Kidney tubule cell (primary cell): ENCODE measurements at places on chromosomes 1 and 21.
A peak's percentile ranks its signal among the peaks of the same experiment; 100 is the strongest.

DNA sequence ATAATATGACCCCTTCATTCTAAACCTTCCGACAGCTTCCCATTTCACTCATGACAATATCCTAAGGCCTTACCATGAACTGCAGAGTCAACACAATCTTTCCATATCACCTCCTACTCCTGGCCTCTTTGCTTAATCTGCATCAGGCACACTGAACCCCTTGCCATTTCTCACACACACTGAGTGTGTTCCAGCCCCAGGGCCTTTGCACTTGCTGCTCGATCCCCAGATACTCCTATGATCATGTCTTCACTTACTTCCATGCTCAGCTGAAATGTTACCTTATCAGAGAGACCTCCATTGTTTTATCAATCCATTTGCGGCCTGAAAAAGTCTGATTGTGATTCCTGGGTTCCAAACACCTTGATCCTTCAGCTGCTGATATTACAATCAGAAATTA lies 47.0 kb downstream of the ETS2 start:
- no peak for DNase-seq

- no peak for DNase-seq
Measured at GRCh38 chr21:15333951-15334350, 269.2 kb upstream of the NRIP1 start.

DNA sequence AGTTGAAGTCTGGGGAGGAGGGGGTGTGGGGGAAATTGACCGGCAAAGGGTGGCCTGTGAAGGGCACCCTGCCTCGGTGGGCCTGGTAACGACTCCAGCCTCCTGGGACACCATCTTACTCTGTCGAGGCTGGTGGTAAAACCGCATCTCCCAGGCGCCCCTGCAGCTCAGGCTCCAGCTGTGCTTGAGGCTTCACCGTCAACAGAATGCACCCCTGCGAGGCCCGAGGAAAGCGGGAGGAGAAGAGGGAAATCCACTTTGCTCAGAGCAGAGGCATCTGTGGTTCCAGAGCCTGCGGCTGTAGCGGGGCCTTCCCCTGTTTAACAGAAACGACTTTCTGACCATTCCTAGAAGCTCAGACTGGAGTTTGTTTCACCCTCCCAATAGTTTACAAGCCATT lies 165.6 kb downstream of the NPHP4 start:
- no peak for DNase-seq

DNA sequence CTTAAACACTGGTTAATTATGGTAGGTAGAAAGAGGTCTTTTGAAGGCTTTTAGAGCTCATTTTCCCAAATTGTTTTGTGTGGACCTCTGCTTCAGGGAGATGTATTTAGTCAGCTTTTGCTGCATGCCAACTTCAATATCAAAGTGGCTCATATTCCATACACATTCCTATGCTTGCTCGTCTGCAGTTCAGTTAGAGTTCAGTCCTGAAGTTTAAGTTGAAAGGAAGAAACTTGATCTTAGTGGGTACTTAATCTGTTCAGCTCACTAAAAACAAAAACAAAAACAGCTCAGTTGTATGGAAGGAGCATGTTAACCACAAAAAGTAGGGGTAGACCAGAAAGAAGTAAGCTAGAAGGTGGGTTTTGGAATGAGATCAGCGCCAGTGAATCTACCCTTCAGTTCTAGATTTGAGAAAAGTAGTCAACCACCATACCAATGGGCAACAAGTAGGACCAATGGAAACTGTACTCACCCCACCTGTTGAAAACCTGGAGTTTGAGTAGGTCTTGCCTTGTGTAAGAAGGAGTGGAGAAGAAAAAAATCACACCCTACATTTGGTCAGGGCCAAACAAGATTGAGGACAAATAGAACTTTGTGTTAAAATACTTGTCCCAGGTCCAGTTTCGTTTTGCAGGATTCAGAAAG lies 58.0 kb downstream of the LEPR start:
- DNase-seq: no peak

GRCh38 chr1:4425892-4426291 lies 228.5 kb upstream of the AJAP1 start:
- DNase-seq: no peak

GRCh38 chr1:13543451-13544220 lies 29.8 kb upstream of the LRRC38 start:
- peak; percentile 25 for DNase-seq

- no peak for DNase-seq
Measured at GRCh38 chr1:82266351-82266750, 465.6 kb downstream of the ADGRL2 start.

DNA sequence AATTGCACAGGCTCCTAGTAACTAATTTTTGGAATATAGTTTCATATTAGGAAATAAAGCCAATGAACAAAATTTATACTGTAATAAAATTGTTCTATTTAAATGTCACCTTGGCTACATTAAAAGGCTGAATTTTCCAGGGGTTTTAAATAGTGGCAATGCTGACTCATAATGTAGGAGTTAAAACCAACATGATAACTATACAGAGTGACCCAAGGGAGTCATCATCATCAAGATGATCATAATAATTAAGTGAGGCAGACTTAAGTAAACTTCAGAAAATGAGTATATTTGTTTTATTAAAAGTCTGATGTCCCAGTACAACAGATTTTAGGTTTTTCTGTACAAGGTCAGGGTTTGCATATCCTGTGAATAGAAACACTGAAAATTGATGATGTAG lies 183.4 kb downstream of the PLPPR4 start:
- DNase-seq: no peak

- DNase-seq: no peak
Measured at GRCh38 chr1:211734359-211734758, 58.9 kb upstream of the NEK2 start.

- DNase-seq: peak; percentile 70
Measured at GRCh38 chr1:14296795-14297194, 301.7 kb upstream of the KAZN start.

GRCh38 chr1:3187415-3188149 lies 118.6 kb downstream of the PRDM16 start:
- no peak for DNase-seq

DNA sequence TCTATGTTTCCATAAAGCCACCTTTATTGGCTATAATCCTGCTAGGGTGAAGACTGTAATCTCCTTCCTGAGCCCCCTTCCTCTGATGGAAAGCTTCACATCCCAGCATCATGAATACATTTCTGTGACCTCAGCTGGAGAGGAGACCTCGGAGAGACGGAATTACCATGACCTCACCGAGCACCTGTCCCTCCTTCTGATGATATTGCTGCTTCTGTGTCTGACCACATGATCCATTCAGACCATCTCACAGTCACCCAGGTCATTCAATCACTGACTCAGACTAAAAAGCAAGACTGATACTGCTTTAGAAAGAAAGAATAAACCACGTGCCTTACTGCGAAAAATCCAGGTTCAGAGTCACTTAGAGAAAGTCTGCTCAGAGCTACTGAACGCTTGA lies 8.8 kb downstream of the KCND3 start:
- DNase-seq: no peak

DNA sequence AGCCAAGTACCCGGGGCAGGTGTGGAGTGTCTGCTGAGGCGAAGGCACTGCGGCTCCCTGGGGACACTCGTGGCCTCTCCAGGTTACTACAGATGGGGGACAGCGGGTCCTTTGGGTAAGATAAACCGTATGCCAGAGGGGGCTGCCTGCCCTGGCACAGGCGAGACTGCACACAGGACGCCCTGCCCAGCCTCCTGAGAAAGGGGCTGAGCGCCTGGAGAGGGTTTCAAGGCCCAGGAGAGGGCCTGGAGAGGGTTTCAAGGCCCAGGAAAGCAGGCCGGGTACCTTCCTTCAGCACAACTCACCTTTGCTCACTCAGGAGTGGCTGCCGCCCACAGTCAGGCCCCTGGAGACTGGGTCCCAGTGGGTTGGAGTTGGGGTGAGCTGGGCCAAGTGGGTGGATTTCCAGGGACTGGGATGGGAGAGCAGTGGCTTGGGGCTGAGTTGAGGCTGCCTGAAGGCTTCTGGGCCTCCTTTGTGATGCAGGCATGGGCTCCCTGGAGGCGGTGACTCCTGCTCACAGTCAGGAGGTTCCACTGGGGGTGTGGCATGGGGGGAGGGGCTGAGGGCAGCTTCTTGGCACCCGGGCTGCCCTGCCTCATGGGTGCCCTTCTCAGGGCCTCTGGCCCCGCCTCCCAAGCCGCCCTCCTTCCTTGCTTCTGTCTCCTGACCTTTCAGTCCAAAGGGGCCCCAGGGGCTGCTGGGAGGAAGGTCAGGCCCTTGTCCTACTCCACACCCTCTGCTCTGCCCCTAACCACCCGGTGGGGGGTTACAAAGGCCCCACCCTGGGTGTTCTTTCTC lies at the start of gene MMEL1:
TSS of gene MMEL1 (minus strand) at position 456 of the 801 bp plus-strand sequence. CDS start 3,532 bp downstream, outside the sequence.
- no peak for DNase-seq

GRCh38 chr1:236052232-236052993 lies 12.5 kb downstream of the NID1 start:
- no peak for DNase-seq

DNA sequence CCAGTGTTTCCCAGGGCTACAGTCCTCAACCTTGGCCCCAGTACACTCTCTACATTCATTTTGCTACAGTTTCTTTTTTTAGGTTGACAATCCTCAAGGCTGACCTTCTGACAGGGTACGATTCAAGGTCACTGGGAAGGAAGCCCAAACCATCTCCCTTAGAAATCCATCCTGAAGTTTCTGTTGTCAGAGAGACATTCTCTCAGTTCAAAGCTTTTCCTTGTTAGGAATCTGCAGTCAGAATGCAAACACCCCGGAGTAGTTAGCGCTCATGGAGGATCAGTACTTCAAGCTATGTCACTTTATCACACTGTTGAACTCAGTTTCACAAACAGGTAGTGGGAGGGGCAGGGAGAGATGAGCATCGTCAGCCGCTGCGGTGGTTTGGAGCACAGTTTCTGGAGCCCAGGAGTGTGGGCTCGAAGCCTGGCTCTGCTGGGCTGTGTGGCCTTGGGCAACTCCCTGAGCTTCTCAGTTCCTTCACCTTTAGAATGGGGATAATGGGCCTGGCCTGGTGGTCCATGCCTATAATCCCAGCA lies 4.2 kb downstream of the SLC2A5 start:
- DNase-seq: no peak

GRCh38 chr1:10514490-10515235 lies 39.9 kb downstream of the PEX14 start:
- DNase-seq: peak; percentile 53

GRCh38 chr1:153742411-153743142 lies 14.7 kb downstream of the INTS3 start:
- DNase-seq: peak; percentile 98

DNA sequence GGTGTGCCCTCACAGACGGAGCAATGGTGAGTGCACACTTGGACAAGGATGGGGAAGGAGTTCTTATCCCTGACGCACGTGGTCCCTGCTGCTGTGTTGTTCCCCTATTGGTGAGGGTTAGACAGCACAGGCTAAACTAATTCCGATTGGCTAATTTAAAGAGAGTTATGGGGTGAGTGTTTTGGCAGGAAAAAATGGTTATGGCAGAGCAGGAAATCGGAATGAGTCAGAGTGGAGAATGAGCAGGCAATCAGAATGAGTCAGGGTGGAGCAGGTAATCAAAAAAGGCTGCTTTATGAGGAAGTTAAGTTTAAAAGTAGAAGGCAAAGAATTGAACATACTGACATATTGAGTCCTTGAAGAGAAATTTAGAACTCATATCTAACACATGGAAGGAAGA lies 100.5 kb downstream of the NGF start:
- DNase-seq: peak; percentile 53

- no peak for DNase-seq
Measured at GRCh38 chr1:25031601-25031965, 101.5 kb upstream of the RUNX3 start.

- DNase-seq: no peak
Measured at GRCh38 chr1:59639266-59639665, 175.5 kb upstream of the HOOK1 start.

DNA sequence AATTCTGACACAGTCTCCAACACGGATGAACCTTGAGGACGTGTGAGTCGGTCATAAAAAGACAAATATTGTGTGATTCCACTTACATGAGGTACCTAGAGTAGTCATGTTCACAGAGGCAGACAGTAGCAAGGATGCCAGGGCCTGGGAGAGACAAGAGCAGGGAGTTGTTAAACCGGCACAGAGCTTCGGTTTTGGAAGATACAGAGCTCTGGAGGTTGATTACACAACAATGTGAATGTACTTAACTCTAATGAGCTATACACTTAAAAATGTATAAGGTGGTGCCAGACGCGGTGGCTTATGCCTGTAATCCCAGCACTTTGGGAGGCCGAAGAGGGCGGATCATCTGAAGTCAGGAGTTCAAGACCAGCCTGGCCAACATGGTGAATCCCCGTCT lies 37.8 kb upstream of the NEK2 start:
- DNase-seq: no peak

- no peak for DNase-seq
Measured at GRCh38 chr1:213269829-213270228, 218.8 kb downstream of the RPS6KC1 start.

GRCh38 chr21:42048870-42049577 lies 22.1 kb upstream of the UMODL1 start:
- DNase-seq: no peak

- no peak for DNase-seq
Measured at GRCh38 chr1:112322983-112323678, 72.9 kb upstream of the CTTNBP2NL start.

DNA sequence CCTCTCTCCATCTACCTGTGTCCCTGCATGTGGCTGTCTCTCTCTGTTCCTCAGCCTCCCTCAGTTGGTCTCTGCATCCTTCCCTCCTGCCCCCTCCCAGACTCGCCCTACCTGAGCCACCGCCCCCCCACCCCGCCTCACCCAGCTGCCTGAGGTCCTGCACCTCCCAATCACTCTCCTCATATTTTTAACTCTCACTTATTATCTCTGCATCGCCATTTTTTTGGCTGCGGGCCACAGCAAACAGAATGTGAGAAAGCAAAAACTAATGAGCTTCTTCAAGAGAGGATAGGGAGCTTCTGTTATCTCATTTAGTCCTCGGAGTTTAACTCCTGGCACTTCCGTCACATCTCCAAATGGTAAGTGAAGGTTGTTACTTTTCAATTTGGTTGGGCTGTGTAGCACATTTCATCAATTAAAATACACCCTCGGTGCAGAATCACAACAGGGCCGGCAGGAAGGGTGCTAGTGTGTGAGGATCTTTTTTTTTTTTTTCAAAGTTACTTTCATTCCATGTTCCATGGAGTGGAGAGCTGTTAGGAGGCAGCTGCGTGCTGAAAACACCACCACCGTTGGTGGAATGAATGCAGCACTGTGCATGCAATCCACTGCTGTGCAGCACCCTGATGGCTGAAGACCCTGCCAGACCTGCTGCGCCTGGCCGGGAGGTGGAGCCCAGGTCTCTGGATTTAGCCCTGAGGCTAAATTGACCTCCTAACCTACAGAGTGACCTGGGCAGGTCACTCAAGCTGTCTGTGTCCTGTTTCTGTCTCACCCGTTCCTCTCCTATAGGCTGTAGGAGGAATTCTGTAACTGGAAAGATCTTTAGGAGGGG lies 157.2 kb upstream of the NFIA start:
- no peak for DNase-seq

GRCh38 chr1:200226268-200226968 lies 183.4 kb downstream of the ZNF281 start:
- DNase-seq: no peak

GRCh38 chr1:157231846-157232525 lies 93.8 kb upstream of the ETV3 start:
- no peak for DNase-seq

GRCh38 chr1:37932759-37933158 lies 14.1 kb downstream of the INPP5B start:
- DNase-seq: peak; percentile 82

GRCh38 chr1:18776777-18777176 lies 82.7 kb downstream of the TAS1R2 start:
- DNase-seq: no peak

GRCh38 chr1:77489910-77490309 lies 192.5 kb downstream of the ZZZ3 start:
- DNase-seq: peak; percentile 38

GRCh38 chr1:169466259-169467230 lies 19.2 kb downstream of the SLC19A2 start:
- peak; percentile 45 for DNase-seq

GRCh38 chr1:234490793-234491479 lies 12.0 kb upstream of the TARBP1 start:
- DNase-seq: no peak
